ENCODE measurements at places on chromosomes 3 and 15.
A peak's percentile ranks its signal among the peaks of the same experiment; 100 is the strongest.

DNA sequence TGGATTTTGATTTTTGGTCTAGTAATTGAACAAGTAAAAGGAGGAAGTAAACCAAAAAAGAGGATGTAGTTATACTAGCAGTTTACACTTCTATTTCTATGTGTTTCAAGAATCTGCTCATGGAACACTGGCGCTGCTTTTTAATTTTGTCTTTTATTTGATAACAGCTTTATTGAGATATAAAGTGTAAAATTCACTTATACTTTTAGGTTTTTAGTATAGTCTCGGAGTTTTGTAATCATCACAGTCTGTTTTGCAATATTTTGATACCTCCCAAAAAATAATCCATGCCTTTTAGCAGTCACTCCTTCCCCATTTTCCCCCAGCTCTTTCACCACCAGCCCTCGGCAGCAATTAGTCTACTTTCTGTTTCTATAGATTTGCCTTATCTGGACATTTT lies 18.0 kb downstream of the UBE2E2 start:
- no peak for DNase-seq

DNA sequence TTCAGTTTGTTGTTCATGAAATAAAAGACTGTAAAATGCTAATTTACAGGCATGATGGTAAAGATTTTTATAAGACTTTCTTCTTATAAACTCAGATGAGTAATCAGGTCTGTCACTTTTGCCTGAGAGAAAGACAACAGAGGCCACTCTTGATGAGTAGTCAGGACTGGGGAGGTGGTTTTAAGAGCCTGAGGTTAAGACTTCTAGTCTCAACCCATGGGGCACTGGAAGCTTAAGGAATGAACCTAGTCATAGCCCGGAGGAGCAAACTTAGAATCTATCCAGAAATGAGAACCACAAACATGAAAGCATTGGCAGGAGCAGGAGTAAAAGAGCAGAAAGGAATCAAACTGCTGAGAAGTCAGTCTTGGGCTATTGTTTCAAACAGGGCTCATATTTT lies 846.3 kb upstream of the ARPP21 start:
- DNase-seq = no peak

GRCh38 chr15:60970246-60971170 lies 258.6 kb downstream of the RORA start:
- DNase-seq = no peak

DNA sequence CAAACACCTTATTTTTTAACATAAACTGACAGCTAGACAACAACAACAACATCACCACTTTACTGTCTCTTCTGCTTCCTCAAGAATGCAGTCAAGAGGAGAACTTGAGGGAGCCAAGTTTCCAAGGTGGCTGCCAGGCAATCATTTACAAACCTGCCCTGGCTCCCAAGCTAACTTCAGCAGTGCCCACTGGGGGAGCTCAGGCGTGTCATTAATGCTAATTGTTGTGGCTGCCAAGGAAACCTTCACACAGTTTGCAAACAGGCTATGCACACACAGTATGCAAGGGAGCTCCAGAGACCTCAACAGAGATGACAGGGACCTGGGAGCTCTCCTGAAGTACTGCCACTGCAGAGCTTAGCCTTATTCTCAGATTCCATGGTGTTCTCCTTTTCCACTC lies 2.1 kb downstream of the DZIP1L start:
- DNase-seq = no peak

DNA sequence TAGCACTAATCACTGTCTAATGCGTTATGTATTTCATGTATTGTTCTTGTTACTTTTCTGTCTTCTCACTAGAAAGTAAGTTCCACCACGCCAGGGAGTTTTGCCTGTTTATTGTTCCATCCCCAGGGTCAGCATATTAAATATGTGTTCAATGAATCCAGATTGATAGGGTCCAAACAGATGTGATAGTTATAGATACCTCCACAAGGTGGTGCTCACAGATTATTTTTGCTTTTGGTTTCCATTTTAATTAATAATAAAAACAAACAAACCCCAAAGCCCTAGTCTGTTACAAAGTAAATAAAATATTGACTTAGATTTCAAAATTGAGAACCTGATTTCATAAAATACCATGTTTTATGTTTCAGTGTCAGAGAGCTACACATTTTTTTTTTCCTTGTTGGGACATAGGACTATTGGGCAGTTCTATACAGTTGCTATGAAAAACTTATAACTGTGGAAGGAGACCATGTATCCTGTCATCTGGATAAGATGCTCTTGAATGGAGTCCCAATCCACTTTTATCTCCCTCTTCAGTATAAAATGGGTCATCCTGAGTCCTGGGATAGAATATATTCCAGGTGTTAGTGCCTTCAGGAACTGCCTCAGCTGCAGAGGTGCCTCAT lies 12.4 kb downstream of the OTOL1 start:
- DNase-seq = peak; percentile 7

DNA sequence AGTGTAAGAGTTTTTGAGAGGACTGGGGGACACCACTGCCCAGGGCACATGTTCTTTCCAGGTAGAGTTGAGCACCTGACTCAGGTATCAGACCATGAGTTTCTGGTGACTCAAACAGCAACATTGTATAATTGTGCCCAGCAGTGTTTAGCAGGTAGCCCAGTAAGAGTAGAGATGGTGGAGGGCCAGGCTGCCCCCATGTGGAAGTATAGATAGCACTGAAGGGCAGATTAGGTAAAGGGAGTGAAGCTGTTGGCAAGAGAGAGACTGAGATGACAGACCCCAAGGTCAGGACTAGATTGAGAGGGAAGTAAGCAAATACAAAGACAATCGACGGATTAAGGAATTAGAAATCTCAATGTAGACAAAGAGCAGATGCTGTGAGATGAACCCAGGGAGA lies 74.6 kb downstream of the TRIM42 start:
- no peak for DNase-seq

GRCh38 chr3:143571548-143571947 lies 276.7 kb downstream of the SLC9A9 start:
- DNase-seq = no peak

GRCh38 chr15:90367576-90367975 lies 15.5 kb downstream of the ZNF774 start:
- DNase-seq = no peak

GRCh38 chr3:193590088-193590856 lies 2.7 kb upstream of the OPA1 start:
- no peak for DNase-seq

GRCh38 chr3:130312374-130312773 lies 33.1 kb upstream of the COL6A5 start:
- no peak for DNase-seq

GRCh38 chr15:54289590-54290136 lies 311.4 kb downstream of the UNC13C start:
- no peak for DNase-seq

- DNase-seq = no peak
Measured at GRCh38 chr15:101489599-101490407, at the start of gene PCSK6. TSS of gene PCSK6 (minus strand) at chr15:101489707. CDS start at chr15:101489670, 37 bp downstream.

GRCh38 chr3:39234651-39235050 lies 42.3 kb upstream of the XIRP1 start:
- DNase-seq = no peak

GRCh38 chr15:52115598-52116427 lies 3.2 kb upstream of the BCL2L10 start:
- no peak for DNase-seq

DNA sequence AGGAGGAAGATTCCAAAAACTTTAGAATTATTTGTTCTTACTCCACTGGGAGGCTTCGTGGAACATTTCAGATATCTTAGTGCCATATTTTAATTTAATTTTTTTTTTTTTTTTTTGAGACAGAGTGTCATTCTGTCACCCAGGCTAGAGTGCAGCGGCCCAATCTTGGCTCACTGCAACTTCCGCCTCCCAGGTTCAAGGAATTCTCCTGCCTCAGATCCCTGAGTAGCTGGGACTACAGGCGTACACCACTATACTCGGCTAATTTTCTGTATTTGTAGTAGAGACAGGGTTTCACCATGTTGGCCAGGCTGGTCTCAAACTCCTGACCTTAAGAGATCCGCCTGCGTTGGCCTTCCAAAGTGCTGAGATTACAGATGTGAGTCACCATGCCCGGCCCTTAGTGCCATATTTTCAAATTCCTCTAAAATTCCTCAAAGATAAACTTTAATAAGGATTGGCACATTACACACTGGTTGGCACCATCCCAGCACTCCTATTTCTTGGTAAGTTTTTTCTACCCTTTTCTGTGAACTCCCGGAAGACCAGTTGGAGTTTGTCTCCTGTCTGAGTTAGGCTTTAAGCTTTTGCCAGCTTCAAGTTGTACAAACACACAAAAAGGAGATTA lies 693.7 kb downstream of the MCTP2 start:
- no peak for DNase-seq

DNA sequence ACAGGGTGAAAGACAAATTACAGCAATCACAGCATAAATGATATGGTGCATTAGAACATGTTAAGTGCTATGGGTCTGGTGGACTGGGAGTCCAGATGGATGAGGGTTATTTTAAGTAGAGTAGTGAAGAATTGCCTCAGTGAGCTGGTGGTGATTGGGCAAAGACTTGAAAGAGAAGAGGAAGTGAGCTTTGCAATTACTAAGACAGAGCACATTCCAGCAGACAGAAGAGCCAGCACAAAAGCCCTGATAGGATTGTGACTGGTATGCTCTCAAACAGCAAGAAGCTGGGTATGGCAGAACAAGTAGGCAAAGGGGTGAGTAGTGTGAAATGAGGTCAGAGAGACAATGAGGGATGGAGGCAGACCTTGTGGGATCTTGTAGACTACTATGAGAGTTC lies 2.1 kb upstream of the ACKR4 start:
- DNase-seq = no peak

DNA sequence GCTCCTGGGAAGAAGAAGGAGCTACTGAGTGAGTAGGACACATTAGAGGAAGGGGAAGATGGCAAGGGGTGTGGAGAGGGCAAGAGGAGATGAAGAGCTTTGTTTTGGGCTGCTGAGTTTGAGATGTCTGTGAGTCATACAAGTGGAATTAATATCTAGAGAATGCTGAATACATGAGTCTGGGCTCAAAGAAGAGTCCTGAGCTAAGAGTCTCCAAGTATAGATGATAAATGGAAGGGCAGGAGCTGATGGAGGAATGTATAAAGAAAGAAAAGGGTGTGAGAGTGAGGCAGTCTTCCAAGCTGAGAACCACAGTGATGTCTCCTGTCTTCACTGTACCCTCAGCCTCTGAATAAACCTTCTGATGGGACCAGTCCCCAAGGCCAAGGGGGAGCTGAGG lies 205.5 kb upstream of the MRPL3 start:
- no peak for DNase-seq

- no peak for DNase-seq
Measured at GRCh38 chr3:112579697-112580096, 17.9 kb downstream of the SLC35A5 start.

DNA sequence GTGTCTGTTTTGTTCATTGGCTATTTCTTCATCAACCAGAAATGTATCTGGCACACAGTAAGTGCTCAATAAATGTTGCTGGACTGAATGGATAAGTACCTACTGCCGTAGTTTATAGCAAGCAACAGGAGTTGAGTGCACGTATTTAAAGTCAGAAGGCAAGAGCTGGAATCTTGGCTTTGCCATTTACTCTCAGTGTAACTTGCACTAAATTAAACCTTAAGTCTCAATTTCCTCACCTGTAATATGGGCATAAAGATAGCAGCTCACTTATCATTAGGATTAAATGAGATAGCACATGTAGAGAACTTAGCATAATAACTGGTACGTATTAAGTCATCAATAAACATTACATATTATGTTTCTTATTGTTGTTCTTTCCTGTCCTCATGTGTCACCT lies 13.0 kb upstream of the FAM174B start:
- DNase-seq = no peak

GRCh38 chr3:88509582-88509981 lies 359.8 kb downstream of the C3orf38 start:
- no peak for DNase-seq

DNA sequence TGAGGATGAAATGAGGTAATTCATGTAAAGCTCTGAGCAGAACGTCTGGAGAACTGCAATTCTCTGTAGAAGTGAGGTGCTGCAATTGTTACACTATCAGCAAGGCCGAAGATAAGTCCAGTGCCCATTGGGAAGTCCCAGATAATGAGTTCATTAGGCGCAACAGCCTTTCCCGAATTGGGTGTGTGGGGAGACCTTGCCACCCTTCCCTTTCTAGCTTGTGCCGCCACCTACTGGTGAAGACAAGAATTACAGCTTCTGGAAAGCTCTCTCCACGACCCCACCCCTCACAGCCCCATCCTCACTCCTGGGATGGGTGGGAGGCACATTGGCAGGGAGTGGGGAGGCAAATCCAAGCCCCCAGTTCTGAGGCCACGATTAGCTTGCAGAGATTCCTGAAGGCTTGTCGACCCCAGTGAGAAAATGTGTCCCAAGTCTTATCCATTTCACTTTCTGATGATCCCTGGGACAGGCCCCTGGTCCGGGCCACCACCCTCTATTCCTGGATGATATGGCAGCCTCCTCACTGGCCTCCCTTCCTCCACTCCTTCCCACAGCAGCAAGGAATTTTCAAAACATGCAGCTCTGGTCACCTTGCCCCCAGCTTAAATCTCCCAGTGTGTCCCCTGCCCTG lies 36.4 kb downstream of the FAM3D start:
- peak; percentile 32 for DNase-seq

GRCh38 chr3:134038716-134039115 lies 9.0 kb upstream of the SLCO2A1 start:
- DNase-seq = no peak

GRCh38 chr3:131731709-131732108 lies 228.9 kb upstream of the MRPL3 start:
- DNase-seq = no peak

DNA sequence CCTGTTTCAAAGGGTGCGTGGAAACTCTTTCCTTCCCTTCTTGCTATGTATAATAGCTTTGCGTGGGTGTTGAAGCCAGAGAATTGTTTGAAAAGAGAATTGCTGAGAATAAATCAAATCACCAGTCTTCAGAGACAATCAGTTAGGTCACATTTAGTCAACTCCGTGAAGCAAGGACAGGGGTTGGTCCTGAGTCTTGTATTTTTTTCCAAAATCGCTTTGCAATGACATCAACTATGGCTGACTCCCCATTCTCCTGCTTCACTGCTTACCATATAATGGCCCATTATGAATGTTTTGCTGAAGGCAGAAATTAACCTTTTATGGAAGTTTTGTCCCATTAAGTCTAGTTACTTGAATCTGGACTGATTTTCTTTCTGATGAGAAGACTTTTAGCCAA lies 852.8 kb downstream of the AGBL1 start:
- DNase-seq = no peak

All from SHP77 (cell line).